ENCODE measurements at places on chromosomes 3 and 15.

DNA sequence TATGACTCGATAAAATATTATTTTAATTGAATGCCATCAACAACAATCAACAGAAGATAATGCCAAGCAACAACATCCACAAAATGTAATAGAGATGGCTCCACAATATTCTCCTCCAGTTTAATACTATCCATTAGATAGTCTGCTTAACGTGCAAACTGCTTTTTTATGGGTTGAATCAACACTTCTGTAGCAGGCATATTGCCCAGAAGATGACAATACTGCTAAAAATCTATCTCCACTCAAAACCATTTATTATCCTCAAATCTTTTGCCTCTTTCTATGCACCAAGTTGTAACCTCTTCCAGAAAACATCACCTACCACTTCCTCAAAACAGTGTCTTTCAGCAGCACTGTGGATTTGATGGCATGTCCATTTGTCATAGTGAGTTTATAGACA is 295.7 kb upstream of the LMCD1 start:
- DNase-seq = no peak

DNA sequence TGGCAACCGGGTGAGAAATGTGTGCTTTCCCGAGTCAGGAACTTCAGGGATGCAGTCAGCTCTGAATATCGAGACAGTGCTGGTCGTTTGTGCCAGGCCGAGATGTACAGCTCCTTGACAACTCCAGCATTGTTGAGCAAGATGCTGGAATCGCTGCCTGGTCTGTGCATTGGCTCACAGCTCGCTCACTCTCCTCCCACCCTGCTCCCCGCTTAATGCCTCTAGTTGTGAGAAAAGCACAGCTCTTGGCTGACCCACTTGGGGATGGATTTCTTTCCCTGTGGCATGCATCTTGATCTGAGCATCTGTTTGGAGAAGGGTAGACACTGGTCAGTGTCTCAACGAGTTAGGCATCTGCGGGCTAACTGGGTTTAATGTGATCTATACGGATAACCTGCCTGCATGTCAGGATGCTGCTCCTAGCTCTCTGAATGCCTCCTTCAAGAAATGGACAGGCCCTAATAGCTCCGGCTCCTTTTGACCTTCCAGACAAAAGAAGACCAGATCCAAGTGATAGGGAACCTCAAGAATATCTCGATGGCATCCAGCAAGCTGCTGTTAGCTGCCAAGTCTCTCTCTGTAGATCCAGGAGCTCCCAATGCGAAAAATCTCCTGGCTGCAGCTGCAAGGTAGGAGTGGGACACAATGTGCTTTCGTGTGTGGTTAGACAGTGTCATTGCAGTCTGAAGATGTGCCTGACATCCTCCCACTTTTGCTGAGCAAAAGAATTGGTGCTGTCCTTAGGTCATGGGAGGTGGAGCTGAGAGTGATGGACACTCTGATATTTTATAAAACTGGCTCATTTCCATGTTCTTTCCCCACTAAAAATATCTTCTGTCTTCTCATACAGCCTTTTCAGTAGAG is 302.2 kb upstream of the TPM1 start:
- DNase-seq = no peak

DNA sequence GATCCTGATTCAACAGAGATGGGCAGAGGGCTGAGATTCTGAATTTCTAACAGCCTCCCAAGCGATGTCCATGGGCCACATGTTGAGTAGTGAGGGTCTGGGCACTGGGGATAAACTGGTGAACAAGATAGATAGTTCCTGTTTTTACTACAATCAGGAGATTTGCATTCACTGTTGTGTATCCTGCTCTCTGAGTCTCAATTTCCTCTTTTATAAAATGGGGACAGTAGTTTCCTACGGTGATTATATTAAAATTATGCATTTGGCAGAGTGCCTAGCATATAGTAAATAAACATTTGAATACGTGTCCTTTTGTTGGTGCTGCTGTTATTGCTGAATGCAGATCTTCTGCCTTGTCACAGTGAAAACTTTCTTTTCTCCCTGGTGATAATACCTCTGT is 102.5 kb downstream of the MYH15 start:
- no peak for DNase-seq

DNA sequence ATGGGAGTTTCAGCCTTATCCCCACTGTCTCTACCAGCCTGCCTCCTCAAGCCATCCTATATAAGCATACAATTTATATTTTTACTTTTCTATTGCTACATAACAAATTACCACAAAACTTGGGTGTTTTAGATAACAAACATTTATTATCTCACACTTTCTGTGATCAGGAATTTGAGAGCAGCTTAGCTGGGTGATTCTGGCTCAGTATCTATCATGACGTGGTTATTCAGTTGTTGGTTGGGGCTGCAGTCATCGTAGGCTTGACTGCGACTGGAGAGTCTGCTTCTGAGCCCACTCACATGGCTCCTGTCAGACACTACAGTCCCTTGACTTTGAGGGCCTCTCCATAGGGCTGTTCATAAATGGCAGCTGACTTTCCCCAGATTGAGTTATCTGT is 20.7 kb downstream of the PARP15 start:
- DNase-seq = no peak

GRCh38 chr3:113136071-113136470 is 75.3 kb upstream of the BOC start:
- peak; percentile 16 for DNase-seq

- no peak for DNase-seq
These were observed 17.2 kb upstream of the RAP2B start for GRCh38 chr3:153144779-153145178.

- no peak for DNase-seq
These were observed 850.0 kb downstream of the EPHA3 start for GRCh38 chr3:89957451-89957850.

- no peak for DNase-seq
These were observed 115.4 kb upstream of the GADL1 start for GRCh38 chr3:31009881-31010280.

DNA sequence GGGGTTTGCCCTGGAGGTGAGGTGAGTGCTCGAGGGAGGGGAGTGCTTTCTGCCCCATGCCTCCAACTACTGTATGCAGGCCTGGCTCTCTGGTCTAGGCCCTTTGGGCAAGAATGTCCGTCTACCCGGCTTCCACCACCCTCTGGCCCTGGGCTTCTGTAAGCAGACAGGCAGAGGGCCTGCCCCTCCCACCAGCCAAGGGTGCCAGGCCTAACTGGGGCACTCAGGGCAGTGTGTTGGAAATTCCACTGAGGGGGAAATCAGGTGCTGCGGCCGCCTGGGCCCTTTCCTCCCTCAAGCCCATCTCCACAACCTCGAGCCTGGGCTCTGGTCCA is 9.4 kb downstream of the DLL4 start:
- DNase-seq = no peak

GRCh38 chr15:67685008-67685599 is 140.2 kb upstream of the SKOR1 start:
- peak; percentile 49 for DNase-seq

GRCh38 chr3:139935016-139935865 is at the start of gene CLSTN2:
TSS of gene CLSTN2 (plus strand) at chr3:139935185.
- DNase-seq = no peak

DNA sequence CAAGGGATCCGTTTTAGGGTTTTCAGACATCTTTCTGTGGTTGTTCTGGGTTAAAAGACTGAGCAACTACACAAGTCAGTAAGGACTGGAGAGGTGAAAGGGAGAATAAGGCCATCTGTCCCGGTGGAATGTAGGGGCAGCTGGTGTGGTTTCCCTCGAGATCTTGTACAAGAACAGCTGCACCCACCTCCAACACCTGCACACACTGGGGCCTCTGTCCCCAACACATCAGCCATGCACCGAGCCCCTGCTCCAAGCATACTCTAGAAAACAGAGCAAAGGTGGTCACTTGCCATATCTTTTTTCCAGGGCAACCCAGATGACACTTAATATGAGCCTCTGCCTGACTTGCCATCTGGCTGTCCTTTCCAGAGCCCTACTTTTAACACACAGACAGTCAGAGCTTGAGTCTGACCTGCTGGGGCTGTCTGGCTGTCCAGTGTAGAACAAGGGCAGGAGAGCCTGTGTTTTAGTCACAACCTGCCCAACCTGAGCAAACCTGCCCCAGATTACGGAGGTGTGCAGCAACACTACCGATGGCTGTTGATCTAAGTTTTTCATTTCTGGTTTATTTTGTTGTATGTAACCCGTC is 12.2 kb downstream of the MAN2A2 start:
- no peak for DNase-seq

- DNase-seq = no peak
These were observed 12.2 kb downstream of the ALG1L2 start for GRCh38 chr3:130093741-130094391.

- DNase-seq = no peak
These were observed 15.4 kb downstream of the LRIG1 start for GRCh38 chr3:66485291-66485968.
